ENCODE measurements at places on chromosomes 13 and 19.

DNA sequence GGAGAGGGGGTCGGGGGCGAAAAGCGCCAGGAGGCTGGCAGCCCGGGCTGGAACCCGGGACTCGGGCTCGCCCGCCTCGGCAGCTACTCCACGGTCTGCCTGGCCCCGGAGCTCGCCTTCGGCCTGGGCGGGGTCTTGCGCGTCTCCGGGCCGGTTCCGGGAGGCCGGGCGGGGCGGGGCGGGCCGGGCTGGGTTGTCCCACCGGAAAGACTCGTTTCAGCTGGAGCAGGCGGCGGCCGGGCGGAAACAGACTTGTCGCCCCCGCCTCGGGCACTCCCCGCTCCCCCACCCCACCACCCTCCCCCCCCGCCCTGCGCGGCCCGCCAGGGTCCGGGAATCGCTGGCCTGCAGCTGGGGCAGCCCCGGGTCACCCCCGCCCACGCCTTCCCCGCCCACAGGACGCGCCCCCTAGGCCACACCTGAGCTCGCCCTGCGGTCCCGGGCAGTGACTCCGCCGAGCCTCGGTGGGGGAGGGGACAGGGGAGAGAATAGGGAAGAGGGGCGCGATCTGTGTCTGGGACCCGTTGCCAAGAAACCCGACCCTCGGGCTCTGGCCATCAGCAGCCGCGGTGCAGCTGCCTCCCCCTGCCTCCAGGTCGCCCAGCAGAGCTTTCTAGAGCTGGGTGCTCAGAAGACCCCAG, 109.4 kb downstream of the KCTD15 start:
- no peak for DNase-seq

- no peak for DNase-seq
Observed at GRCh38 chr19:18322318-18322758, 538 bp downstream of the LSM4 start.

- DNase-seq, result no peak
Observed at GRCh38 chr19:39941151-39941550, 6.7 kb upstream of the FCGBP start.

DNA sequence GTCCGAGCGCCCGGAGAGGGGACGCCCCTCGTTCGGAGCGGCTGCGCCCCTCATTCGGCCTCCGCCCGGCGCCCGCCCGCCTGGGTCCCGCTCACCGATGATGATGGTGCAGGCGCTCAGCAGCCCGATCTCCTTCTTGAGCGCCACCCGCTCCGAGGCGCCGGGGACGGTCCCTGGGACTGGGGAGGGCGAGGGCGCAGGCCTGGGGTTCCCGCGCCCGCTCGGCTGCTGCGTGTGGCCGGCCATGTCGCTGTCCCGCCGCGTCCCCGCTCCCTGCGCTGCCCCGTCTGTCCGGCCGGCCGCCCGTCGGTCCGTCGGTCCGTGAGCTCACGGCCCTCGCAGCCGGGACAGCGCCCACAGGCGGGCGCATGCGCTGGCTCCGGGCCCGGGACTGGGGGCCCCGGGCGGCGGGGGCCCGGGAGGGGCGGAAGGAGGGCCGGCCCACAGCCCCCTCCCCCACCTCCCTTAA, at the start of gene SLC7A10:
TSS of gene SLC7A10 (minus strand) at position 393 of the 469 bp plus-strand sequence. CDS start at position 246, 147 bp downstream.
- peak; percentile 23 for DNase-seq

- no peak for DNase-seq
Observed at GRCh38 chr13:24250376-24251057, 58.9 kb upstream of the C1QTNF9 start.

GRCh38 chr13:108957369-108958012, 328.1 kb downstream of the MYO16 start:
- no peak for DNase-seq

GRCh38 chr19:3589949-3590348, 4.7 kb downstream of the GIPC3 start:
- no peak for DNase-seq

GRCh38 chr13:93220073-93220472, 6.5 kb upstream of the GPC6 start:
- DNase-seq, result no peak

- no peak for DNase-seq
Observed at GRCh38 chr13:109781384-109782065, 4.9 kb downstream of the IRS2 start.

GRCh38 chr19:56423985-56424353, 19.8 kb downstream of the ZNF583 start:
- DNase-seq, result no peak

GRCh38 chr13:81916461-81916860, 1575.5 kb upstream of the SPRY2 start:
- no peak for DNase-seq

GRCh38 chr19:10471909-10472308, 31.2 kb downstream of the KEAP1 start:
- DNase-seq, result peak; percentile 36

DNA sequence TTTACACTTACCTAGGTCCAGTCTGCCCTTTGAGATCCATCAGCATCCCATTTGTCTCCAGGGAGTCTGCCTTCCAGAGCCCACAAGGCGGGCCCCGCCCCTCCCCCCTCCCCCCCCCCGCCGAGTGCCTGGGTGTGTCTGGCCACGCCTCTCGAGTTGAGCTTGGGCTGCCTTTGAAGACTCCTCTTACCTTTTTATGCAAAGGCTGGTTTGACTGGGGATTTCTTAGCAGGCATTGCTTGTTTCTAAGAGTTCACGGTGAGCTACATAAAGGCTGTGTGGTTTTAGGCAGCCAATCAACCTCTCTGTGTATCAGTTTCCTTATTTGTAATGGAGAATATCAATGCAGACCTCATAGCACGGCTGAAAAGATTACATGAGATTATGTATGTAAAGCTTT, 11.3 kb downstream of the GPR12 start:
- DNase-seq, result no peak

DNA sequence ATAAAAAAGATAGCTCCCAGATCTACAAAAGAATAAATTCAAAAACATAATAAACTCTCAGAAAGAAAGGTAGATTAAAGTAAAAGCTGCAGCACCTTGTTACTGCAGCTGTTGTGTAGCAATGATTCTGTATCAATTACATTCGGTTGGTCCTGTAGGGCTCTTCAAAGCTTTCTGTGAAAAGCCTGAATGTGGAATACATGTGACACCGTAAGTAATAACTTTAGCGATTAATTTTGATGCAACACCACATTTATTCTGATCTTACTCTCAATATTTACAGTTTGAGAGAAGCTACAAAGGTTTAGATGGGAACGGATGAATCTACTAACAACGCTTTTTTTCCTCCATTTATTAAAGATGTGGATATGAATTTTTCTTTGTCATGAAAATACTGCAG, 279.2 kb downstream of the DACH1 start:
- no peak for DNase-seq

- no peak for DNase-seq
Observed at GRCh38 chr19:33498391-33499000, 23.1 kb downstream of the PEPD start.

DNA sequence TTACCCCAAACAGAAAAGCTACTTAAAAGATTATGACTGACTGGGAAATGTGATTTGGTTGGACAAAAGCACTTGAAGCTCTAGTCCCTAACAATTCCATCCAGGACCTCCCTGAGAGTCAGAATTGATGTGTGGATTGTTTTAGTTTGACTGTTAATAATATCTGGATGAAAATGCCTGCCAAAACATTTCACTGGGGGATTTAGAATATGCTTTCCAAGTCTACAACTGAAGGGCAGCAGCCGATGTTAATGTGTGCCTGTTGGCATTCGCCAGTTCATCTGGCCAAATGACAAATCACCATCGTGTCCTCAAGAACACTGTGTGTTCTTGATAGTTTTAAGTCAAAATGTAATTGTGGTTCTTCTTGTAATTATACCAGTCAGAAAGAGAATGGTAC, 76.0 kb upstream of the TSC22D1 start:
- no peak for DNase-seq

GRCh38 chr13:47523771-47524170, 477.3 kb downstream of the SUCLA2 start:
- no peak for DNase-seq

DNA sequence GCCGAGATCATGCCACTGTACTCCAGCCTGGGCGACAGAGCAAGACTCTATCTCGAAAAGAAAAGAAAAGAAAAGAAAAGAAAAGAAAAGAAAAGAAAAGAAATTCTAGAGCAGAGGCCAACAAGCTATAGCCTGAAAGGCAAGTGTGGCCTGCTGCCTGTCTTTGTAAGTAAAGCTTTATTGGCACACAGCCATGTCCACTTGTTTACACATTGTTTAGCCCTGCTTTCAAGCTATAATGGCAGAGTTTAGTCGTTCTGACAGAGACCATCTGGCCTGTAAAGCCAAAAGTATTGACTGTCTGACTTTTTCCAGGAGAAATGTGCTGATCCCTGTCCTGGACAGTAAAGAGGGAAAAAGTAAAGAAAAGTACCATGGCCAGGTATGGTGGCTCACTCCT, 18.3 kb downstream of the NWD1 start:
- DNase-seq, result peak; percentile 63

DNA sequence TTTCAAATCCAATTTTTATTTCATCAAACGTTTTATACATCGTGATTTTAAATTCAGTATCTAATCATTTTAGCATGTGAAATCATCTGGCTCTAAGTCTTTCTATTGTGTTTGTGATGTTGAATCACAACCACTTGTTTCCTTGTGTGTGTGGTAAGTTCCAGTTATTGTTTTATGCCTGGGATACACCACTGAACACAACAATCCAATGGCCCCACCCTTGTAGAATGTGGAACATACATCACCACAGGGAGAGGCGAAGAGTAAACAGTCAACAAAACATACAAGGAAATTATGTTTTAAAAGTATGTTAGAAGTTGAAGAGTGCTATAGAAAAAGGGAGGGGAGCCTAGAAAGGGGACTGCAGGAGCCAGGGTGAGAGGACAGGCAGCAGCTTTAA, 100.5 kb downstream of the EPSTI1 start:
- no peak for DNase-seq

DNA sequence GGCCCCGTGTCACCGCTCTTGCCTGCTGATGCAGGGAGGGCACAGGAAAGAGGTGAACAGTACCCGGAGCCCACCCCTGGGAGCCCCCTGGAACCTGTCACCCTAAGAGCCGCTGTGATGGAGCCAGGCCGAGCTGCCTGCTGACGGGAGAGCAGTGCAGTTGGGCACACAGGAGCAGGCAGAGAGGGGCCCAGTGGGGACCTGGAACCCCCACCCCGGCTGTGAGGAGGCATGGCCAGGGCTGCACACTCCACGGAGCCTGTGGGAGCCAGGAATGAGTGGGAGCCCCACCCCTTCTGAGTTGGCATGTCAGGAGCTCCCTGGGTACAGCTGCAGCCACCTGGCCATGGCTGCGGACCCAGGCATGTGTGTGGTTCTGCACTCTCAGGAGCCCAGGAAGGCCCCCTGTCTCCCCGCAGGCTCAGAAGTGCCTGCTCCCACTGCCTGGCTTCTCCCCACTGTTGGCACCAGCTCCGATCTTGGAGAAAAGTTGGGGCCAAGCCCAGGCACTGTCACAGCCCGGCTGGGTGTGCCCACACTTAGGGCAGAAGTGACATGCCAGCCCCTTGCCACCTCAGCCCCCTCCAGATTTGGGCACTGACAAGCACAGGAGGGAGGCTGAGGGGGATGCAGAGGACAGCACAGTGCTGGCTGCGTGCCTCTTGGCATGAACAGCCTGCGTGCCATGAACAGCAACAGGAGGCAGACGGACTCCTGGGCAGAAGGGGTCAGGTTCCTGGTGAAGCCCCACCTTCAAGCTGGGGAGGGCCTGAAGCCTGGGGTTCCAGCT, 6.3 kb downstream of the CFAP97D2 start:
- no peak for DNase-seq

DNA sequence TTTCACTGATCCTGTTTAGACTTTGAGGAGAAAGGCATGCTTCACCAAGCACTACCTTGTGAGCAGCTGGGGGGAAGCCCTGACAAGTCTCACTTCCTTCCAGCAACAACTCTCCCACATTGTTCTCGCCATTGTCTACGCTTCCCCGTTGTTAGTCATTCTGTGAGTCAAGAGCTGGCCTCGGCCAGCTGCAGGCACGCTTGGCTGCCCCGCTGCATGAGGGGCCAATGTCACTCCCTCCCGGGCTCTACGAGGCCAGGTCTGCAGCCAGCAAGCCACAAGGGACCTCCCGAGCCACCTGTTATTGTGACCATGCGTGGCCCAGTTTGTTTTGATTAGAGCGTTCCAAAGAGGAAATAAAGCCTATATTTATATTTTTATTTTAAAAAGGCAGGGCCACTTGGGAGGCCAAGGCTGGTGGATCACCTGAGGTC, 220.9 kb downstream of the FOXO1 start:
- peak; percentile 63 for DNase-seq

DNA sequence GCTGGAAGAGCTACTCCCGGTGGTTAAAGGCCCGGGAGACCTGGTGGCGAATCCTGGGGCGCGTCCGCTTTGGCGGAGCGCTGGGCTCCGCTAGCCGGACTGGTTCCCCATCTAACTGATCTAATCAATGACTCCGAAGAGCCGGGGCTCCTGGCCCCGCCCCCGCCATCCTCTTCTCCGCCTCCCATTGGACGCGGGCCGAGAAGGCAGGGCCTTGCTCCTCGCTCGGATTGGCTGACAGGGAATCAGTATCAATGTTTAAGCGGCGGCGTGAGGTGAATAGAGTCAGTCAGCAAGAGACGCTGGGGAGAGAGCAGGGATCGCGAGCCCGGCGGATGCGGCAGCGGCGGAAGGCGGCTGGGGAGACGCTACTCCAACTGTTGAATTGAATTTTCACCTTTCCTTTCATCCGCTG, 1.7 kb upstream of the PCDH17 start:
- DNase-seq, result peak; percentile 98

DNA sequence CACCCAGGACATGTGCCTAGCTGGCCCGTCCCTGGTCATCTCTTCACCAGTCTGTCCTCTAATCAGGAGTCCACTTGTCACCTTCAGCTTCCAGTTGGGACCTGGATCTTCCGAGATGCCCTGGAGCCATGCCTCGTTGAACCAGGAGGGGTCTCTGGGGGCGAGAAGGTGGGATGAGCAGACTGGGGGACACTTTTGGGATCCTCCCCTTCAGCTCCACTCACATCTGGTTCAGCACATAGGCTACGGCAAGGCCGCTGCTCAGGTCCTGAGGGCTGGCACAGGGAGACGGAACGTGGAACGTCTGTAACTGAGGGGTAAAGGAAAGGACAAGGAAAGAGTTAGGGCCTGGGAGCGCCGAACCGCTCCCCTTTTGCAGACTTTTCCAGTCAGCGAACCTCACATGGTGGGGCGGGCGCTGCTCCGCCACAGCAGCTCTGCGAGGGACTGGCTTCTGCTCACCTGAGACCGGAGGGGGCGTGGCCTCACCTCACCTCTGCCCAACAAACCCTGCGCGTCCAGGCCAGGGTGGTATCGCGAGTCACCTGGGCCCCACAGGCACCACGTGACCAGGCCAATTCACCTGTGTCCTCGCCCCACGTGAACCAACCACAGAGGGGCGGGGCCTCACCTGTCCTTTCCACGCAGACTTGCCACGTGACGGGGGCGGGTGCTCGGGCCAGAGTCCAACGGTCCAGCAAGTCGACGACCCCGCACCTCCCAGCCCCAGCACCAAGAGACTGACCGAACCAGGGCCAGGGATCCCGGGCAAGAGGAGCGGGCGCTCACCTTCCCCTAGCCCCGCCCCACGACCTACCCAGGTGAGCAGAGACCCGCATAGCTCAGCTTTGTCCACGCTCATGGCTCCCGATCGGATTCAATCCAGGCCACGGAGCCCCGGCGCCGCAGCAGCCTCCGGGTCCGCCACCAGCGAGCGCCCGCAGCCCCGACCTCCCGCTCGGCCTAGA, at the start of gene HOOK2:
TSS of gene HOOK2 (minus strand) at position 965 of the 968 bp plus-strand sequence. CDS start at position 862, 103 bp downstream.
- peak; percentile 64 for DNase-seq
